ENCODE measurements at places on chromosomes 2 and 18. TPM values are rescaled to one million over a fixed set of nuclear protein-coding genes. Genes with fewer than 3 reads are reported as not detected.

Gene GAREM1
- total RNA-seq = 22.7 TPM

Gene IHH
- total RNA-seq = not detected

Gene MFF
- total RNA-seq = 91.5 TPM

Gene ANKRD62
- total RNA-seq = not detected

Gene B3GNT7
- total RNA-seq = 9.1 TPM

Gene CCDC141
- 116 TPM for total RNA-seq

Gene IL1R2
- total RNA-seq = 1.3 TPM

Gene ALK
- 0.08 TPM for total RNA-seq

DNA sequence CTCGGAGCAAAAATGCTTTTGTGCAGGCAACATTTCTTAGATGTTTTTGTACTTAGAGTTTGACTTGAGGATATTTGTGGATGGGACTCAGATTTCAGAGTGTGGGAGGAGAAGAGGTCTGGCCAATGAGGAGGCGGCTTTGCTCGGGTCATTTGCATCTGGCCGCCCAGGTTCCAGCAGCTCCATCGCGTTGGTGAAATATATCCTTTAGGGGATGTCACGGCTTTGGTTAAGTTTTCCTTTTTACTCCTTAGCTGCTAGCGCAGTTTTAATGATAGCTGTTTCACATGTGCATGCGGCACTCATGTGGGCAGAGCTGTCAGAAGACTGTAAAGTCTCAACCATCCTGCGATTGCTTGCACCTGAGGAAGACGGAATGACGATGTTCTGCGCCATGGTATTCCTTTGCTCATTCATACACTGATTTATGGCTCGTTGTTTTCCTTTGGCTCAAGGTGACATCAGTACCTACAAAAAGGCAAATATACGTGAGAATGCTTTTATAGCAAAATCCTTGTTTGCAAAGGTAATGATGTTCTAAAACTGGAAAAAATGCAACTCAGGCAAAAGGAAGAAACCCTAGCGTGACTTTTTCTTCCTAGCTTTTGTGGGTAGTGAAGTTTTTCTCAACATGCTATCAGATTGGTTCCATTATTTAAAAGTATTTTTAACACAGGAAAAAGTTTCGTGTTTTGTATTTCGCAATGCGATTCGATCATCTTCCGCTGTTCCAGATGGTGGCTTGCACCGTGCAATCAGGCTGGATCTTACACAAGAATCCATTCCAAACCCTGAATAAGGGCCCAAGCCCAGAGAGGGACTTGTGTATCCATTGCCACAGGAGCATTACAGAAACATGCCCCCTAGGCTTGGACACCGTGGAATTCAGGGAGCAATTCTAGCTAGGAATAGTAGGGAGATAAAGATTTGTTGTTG lies 70.5 kb upstream of the ZNF516 start:
- peak; percentile 81 for DNase-seq

- no peak for DNase-seq
Observed at GRCh38 chr18:5097116-5097703, 99.8 kb downstream of the AKAIN1 start.

DNA sequence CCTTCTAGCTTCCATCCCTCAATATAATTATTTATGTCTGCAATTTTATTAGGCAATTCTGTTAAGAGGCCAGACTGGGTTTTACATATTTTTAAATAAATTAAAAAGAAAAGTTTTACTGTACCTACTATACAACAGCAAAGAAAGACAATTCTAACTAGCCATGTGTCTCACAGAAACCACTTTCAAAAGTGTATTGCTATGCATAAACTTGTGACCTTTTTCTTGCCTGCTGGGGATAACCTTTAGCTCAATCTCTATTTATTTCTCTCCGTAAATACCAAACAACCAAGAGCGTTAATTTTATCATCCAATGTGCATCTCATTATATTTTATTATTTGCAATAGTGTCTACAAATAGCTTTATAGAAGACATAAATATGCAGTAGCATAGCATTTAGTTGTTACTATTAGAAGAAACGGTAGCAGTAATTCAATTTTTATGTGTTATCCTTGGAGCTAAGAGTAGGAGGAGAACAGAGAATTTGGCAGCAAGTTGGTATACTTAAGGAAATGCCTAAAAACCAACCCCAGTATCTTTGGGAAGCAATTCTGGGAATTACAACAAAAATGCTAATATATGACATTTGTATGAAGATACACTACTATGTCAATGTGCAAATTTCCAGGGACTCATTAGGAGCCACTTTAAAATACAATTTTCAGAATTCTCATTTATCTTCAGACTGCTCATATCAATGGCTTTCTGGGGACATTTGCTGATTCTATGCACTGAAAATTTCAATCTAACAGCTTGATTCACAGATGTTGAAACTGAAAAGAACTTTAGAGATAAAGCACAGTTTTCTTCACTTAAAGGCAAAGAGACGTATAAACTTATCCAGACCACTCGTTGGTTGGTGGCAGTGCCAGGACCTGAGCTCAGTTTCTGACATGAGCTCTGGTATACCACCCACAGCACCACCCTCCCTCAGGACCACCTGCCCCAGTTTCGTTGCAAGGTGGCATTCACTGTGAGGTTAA lies 23.0 kb upstream of the RTN4 start:
- no peak for DNase-seq

DNA sequence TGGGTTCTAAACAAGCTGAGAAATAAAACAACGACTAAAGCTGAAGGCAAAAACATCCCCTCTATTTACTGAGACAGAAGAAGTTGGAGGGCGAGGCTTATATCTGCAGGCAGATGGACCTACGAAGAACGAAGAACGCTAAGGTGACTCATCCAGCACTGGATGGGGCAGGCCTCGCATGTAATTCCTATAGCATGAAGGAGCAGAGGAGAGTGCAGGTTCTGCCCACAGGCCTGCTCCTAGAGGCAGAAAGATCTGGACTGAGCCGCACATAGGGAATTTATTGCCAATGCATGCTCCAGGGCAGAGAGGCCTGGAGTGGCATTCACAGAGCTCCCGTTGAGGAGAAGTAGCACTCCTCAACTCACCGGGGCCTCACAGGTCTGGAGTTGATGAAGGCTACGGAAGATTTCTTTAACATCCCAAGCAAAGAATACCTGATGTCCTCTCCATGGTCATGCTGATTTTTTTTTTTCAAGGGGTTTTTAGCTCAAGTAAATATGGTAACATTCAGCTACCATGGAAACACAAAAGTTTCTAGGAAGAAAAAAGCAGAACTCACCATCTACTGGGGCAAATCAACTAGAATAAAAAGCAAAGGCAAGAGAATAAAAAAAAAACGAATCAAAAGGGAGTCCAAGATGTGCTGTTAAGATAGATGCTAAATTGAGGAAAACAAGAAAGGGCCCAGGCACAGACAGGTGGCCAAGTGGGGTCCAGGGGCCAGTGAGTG lies 10.4 kb upstream of the METTL21A start:
- DNase-seq = no peak

GRCh38 chr2:75076088-75076487 lies 117.6 kb downstream of the POLE4 start:
- DNase-seq = no peak

- DNase-seq = no peak
Observed at GRCh38 chr2:73935641-73936040, 9.0 kb downstream of the DGUOK start.

DNA sequence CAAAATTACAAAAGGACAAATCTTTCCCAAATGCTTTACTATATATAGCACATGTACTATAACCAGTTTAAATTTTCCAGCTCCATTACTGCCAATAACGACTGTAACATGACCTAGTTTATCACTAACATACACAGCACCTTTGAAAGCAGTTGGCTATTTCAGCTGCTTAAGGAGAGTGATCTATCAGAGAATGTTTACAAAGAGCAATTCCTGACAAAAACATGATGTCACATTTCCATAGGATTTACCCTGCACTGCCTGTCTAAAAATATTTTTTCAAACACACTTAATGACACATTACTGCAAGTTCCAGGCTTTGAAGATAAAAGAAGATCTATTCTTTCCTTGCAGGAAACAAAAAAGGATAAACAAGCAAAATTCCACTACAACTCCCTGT lies 40.6 kb downstream of the ZNF516 start:
- no peak for DNase-seq

DNA sequence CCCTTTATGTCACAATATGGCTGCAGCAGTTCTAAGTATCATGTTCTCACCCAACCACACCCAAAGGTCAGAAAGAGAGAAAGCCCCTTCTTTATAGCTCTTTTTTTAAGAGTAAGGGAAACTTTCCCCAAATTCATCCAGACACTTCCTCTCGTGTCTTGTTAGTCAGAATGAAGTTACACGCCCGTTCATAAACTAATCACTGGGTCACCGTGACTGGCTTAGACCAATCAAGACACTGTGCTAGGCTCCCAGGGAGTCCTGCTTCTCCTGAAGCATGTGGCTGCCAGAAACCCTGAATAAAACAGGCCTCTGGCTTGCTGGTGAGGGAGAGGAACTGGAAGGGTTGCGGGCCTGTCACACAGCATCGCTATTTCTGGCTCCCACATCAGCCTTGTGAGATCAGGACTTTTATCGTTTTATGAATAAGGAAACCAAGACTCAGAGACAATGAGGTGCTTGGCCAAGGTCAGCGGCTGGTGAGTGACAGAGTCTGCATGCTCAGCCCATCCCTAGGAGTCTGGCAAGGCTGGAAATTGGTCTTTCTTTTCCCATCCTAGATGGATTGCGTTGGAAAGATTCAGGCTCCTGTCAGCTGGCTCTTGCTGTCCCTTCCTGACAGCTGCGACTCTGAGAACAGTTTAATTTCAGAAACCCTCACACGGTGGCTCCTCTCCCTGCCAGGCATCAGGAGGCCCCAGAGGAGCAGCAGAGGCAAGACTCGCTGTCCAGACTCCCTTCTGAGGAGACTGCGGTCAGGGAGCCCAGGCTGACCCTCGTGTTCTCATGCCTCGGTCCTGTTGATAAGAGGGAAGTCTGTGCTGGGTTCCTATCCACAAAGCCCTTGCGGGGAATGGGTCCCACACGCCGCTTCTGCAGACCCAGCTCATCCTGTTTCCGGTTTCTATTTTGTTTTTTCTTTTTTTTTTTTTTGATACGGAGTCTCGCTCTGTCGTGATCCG lies 104.5 kb upstream of the TAF1B start:
- peak; percentile 50 for DNase-seq

DNA sequence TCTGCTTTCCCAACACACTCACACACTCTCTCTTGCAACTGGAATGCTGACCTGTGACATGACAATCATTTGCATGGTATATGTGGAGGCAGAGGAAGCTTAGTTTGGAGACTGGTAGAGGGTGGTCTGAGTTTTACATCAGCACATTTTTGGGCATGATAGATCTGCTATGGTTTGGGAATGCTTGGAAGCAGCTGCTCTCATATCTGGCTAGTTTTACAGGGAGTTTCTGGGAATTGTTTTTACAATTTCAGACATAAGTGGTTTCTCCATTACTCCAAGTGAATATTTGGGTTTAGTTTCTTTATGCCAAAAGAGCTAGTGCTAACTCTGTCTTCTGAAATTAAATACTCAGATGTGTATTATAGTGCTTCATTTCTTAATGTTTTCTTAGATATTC lies 977.6 kb downstream of the SUCLG1 start:
- DNase-seq = no peak

GRCh38 chr2:100230754-100231153 lies 88.4 kb upstream of the AFF3 start:
- no peak for DNase-seq

- no peak for DNase-seq
Observed at GRCh38 chr2:177275743-177276055, 11.2 kb upstream of the NFE2L2 start.

DNA sequence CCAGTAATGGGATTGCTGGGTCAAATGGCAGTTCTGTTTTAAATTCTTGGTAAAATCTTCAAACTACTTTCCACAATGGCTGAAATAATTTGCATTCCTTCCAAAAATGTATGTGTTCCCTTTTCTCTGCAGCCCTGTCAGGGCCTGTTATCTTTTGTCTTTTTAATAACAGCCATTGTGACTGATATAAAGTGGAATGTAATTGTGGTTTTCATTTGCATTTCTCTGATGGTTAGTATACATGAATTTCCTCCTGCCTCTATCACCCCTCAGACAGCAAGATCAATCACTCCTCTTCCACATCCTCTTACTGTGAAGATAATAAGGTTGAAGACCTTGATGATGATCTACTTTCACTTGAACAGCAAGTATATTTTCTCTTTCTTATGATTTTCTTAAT lies 304.8 kb upstream of the FSIP2 start:
- DNase-seq = no peak

DNA sequence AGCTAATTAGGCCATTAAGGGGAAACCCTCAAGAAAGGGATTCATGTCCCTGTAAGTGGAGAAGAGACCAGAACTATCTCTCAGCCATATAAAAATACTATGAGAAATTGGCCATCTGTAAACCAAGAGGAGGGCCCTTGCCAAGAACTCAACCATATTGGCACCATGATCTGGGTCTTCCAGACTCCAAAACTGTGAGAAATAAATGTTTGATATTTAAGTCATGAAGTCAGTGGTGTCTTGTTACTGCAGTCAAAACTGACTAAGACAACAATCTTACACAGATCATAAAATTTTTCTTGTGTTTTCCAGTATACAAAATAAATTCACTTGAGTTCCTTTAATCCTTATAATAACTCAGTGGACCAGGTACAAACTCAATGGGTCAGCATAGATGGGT lies 589.8 kb upstream of the CDH2 start:
- DNase-seq = no peak

- no peak for DNase-seq
Observed at GRCh38 chr2:216687646-216688045, 7.7 kb downstream of the IGFBP5 start.

GRCh38 chr2:142989273-142990204 lies 112.1 kb downstream of the KYNU start:
- DNase-seq = no peak

- no peak for DNase-seq
Observed at GRCh38 chr2:121873864-121874263, 118.4 kb downstream of the TSN start.

DNA sequence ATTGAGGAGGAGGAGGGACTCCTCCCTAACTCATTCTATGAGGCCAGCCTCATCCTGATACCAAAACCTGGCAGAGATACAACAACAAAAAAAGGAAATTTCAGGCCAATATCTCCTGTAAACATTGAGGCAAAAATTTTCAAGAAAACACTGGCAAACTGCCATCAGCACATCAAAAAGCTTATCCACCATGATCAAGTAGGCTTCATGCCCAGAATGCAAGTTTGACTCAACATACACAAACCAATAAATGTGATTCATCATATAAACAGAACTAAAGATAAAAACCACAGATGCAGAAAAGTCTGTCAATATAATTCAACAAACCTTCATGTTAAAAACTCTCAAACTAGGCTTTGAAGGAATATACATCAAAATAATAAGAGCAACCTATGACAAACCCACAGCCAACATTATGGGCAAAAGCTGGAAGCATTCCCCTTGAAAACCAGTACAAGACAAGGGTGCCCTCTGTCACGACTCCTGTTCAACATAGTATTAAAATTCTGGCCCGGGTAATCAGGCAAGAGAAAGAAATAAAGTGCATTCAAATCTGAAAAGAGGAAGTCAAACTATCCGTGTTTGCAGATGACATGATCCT lies 1014.3 kb downstream of the CBLN2 start:
- DNase-seq = no peak

DNA sequence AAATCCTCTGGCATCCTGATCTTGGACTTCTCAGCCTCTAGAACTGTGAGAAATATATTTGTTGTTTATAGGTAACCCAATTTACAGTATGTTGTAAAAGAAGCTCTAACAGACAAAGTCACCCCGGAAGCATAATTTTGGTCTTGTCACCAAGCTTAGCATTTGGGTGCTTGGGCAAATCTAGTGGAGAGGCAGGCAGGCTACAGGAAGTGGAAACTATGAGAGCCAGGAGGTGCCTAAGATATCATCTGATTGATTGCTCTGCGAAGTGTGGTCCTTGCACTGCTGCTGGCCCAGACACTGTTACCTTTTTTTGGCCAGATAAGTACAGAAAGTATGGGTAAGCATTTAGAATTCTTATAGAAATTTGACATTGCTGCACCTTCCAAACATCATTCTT lies 102.9 kb downstream of the CDC42EP3 start:
- DNase-seq = no peak

Measured in Right ventricle myocardium inferior (tissue), 1 donor.